ENCODE measurements at places on chromosomes 5 and 9.
A peak's percentile ranks its signal among the peaks of the same experiment; 100 is the strongest.

GRCh38 chr9:91896513-91897121 lies 53.4 kb downstream of the ROR2 start:
- DNase-seq = no peak

- no peak for DNase-seq
Observed at GRCh38 chr9:88837731-88838130, 153.5 kb upstream of the S1PR3 start.

DNA sequence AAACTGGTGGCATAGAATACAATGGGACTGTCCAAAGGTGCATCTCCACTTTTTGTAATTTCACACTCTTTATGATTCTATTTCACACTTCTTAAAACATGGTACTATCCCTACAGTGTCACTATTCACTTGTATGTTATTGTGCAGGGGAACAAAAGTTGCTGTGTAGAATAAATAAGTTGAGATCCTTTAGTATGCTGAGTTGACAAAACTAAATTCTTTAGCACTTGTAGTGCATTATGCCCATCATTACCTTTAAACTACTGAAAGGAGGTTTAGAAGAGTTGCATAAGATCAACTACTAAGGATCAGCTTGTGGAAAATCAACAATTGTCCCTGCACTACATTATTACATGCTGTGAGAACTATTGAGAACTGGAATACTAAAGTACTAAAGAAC lies 1380.9 kb downstream of the PTPRD start:
- no peak for DNase-seq

GRCh38 chr5:90221951-90222350 lies 187.6 kb downstream of the CETN3 start:
- DNase-seq = no peak

DNA sequence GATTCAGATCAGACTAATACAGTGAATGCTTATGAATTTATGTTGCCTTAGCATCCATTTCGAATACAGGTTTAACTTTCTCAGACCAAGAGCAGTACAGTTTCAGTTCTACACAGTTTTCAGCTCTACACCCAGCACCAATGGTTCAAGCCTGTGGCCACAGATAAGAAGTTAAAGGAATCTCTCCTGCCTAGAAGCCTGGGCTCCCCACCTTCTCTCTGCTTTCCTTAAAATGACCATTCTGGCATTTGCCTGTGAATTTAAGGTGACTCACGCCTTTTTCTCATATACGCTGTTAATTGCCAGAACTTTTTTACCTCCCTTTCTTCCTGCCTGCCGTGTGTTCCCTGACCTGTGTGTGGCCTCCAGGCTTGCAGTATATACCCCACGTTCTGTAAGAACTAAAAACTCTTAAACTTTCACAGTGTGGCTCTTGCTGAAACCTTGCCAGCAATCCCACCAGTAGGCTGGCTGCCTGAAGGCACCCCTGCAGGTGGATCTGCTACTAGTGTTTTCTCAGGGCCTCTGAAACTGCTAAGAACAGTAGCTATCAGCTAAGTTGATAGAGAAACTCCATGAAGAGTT lies 692.8 kb upstream of the CDH18 start:
- DNase-seq = no peak

GRCh38 chr5:18213666-18214065 lies 579.4 kb downstream of the TAF11L14 start:
- DNase-seq = no peak

DNA sequence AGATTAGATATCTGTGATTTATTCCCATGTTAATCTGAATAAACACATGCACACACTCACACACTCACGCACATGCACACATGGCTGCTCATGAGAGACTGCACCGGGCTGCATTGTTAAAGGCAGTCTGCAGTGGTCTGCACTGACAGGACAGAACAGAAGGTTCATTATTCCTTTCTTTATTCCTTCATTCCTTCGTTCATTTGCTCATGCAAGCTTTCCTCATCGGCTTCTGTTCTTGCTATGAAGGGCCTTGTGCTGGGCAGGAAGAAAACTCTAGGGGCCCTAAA lies 41.4 kb upstream of the FSTL4 start:
- DNase-seq = no peak

DNA sequence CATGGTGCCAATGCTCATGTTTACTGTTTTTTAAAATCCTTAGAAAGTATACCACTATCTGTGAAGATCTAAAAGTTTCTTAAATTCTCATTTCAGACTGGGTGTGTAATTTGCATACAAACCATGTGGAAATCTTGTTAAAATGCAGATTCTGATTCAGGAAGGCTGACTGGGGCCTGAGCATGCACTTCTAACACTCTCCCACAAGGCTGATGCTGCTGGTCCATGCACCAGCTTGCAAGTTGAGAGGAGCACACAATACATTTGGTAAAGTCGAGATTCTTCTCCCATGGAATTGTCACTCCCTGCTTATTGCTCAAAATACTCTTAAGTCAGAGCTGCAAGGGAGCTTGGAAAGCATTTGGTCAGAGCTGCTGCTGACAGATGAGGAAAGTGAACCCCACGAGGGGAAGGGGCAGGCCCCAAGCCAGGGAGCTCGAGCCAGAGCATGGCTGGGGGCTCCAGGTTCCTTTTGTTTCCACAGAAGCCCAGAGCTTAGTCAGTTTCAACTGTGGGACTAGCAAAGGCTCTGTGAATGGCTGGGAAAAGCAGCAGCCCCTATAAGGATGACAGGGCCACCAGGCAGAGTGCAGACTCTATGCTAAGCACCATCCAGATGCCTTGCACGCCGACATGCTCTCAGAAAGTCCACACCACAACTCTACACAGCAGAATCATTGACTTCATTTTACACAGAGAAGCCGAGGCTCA lies 93.5 kb upstream of the HAND1 start:
- no peak for DNase-seq

GRCh38 chr5:150272531-150272930 lies 17.0 kb downstream of the CAMK2A start:
- DNase-seq = no peak

GRCh38 chr5:73625944-73626811 lies at the start of gene ARHGEF28:
Gene ARHGEF28, plus strand, starts transcription at chr5:73626196. Its CDS starts 58,656 bp downstream, at chr5:73684852.
- DNase-seq = peak; percentile 1

- no peak for DNase-seq
Observed at GRCh38 chr5:172659909-172660628, 19.0 kb downstream of the NEURL1B start.

GRCh38 chr9:125146247-125146646 lies 2.9 kb upstream of the SCAI start:
- no peak for DNase-seq

- no peak for DNase-seq
Observed at GRCh38 chr9:29564564-29564963, 1991.3 kb upstream of the C9orf72 start.

- no peak for DNase-seq
Observed at GRCh38 chr5:131532031-131532640, 102.9 kb downstream of the RAPGEF6 start.

GRCh38 chr5:139752506-139753473 lies 42.8 kb upstream of the PSD2 start:
- no peak for DNase-seq

GRCh38 chr5:51685419-51685818 lies 302.2 kb downstream of the ISL1 start:
- DNase-seq = no peak

- no peak for DNase-seq
Observed at GRCh38 chr5:139692679-139693308, 44.6 kb downstream of the CXXC5 start.

DNA sequence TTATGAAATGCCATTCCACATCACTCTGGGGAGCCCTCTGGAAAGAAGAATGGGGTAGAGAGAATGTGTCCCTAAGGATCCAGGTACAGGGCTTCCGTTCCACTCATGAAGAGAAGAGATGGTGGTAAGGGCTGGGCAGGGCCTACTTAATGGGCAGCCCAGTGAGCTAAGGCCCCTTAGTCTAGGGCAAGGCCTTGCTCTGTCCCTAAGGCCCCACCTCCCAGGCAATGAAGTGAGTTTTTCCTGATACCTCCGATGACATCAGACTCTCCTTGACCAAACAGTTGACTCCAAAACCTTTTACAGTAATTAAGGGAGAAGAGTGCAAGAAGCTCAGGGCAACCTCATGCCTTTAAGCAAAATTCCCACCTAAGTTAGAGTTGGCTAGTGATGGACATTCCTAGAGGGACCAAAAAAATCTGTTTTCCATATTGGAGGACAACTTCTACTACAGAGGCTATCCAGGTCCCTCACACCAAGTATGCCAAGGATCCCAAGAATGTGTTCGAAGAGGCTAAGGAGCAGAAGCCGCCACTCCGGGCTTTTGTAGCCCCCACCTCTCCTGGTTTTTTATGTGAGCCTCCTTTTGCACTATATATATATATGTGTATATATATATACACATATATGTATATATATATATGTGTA lies 5.9 kb downstream of the KLF9 start:
- no peak for DNase-seq

GRCh38 chr9:89592213-89592815 lies 12.5 kb upstream of the GADD45G start:
- no peak for DNase-seq

DNA sequence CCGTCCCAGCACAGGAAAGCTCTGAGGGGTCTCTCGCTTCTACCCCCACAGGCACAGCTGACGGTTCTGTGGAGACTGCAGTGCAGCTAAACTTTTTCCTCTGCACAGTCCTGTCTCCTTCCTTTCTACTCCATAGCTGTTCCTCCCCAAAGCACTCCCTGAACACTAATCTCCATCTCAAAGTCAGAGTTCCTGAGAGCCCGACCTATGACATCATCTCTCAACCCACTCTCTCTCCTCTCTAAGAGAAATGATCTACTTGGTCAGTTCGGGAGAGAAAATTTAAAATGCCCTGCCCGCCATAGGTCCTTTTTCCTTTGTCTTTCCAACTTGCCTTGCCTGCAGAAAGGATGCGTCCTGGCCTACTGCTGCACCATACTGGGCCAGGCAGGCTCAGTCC lies 90.6 kb downstream of the FANCC start:
- DNase-seq = no peak

DNA sequence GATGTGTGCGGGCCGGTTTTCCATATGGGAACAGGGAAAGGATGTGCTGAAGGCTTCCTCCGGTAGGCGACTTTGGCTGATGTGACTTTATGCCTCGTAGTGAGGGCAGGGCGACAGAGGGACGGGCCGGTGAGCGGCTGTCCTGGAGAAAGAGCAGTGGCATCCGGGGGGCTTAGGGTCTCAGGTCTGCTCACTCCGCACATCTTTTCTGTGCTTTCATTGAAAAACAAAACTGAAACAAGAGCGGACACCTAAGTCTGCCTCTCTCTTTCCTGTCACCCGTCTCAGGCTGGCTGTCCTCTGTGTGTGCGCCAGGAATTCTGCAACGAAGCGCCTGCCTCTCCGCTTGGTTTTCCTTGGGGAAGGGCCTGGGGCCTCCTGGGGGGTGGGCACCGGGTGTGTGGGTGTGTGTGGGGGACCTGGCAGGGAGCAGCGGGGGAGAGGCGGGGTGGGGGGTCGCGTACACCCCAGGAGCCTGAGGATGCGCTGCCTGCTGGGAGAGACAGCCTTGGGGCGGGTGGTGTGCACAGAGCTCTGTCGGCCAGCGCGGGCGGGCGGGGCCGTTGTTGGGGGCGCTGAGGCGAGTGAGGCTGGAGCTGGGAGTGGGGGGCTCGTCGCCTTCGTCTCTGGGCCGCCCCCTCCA lies 580 bp upstream of the PRRX2 start:
- DNase-seq = no peak

DNA sequence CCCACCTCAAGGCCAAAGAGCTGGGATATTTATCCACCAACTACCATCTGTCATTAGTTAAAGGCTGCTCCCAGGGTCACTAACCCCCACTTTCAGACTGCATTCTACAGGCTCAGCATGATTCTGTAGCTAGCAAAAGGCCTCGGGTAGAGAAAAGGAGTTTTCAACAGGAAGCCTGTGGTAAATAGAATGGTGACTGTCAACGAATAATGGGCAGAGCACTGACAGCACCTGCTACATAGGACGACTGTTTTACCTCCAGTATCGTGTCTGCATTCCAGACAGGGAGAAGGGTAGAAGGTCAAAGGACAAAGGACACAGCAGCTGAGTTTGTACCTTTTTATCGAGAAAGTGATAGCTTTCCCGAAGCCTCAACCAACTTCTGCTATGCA lies 20.3 kb downstream of the MFAP3 start:
- no peak for DNase-seq

DNA sequence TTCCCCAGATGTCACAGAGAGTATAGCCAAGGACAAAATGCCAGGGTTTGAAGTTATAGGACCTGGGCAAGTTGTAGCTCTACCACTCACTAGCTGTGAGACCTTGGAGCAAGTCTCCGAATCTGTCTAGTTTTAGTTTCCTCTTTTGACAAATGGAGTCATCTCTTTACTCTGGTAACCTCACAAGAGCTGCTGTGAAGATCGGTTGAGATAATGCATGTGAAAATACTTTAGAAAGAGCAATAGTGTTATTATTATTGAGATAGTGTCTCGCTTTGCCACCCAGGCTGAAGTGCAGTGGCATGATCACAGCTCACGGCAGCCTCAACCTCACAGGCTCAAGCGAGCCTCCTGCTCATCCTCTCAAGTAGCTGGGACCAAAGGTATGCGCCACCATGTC lies 117.9 kb upstream of the NR5A1 start:
- DNase-seq = no peak

DNA sequence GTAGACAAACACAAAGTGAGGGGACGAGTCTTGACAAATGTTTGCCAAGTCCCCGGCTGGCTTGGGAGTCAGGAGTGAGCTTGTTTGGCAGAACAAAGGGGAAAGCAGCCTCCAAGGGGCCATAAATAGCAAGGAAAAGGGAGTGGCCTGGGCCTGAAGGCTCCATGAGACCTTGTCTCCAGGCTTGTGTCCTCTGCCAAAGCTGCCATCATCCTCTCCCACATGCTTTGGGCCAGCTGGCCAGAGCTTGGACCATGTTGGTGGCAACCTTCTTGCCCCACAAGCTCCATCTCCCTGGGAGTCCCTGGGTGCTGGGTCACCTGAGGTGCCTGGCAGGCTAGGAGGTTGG lies 13.3 kb upstream of the PITX1 start:
- DNase-seq = no peak

DNA sequence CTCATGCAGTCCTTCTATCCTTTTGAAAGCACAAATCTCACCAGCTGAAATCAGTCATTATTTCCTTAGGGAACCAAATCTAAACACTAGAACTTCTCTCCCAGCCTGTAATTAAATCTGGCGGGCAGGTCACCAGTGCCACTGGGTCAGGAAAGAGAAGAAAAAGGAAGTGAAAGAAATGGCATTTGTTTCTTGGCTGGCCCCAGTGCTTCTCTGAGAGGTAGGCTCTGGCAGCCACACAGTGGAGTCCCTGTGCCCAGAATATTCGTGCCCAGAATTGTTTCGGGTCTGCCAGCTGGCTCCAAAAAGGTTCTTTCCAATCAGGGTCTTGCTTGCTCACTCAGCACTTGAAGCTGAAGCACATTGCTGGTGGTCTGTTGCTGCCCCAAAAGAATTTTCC lies 133.9 kb upstream of the MTAP start:
- DNase-seq = no peak

- no peak for DNase-seq
Observed at GRCh38 chr5:133075572-133076536, 24.0 kb downstream of the HSPA4 start.
